M059J (cell line): ENCODE measurements at places on chromosomes 16 and 17. TPM values are rescaled to one million over a fixed set of nuclear protein-coding genes. Genes with fewer than 3 reads are reported as not detected.
A peak's percentile ranks its signal among the peaks of the same experiment; 100 is the strongest.

The NOTUM gene
- total RNA-seq: 3.0 and 3.2 TPM in 2 replicates

The JPH3 gene
- 0.05 TPM in 1 of 2 replicates, not detected in the other for total RNA-seq

The MT4 gene
- not detected in 2 replicates for total RNA-seq

The EVPL gene
- not detected in 2 replicates for total RNA-seq

The C1QTNF8 gene
- not detected in 2 replicates for total RNA-seq

The CPPED1 gene
- total RNA-seq: 40.1 and 40.5 TPM in 2 replicates

The SLC12A3 gene
- not detected in 2 replicates for total RNA-seq

The CCL13 gene
- not detected in 2 replicates for total RNA-seq

DNA sequence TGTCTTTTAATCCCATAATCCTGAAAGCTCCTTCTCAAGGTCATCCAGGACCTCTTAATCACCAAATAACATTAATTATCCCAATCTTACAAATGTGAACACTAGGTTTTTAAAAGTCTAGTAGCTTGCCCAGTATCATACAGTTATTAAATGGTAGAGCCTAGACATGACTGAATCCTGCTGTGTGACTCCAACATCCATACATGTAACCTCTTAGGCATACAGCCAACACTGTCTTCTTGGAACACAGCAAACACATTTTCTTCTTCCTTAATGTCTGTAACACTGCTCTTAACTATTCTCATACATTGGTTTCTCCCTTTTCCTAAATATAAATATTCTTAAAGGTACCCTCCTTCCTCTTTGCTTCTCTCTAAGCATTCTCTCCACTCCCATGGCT, 13.7 kb downstream of the BRIP1 start:
- no peak for DNase-seq

GRCh38 chr16:56780646-56781045, 50.7 kb downstream of the NUP93 start:
- DNase-seq: peak; percentile 15

DNA sequence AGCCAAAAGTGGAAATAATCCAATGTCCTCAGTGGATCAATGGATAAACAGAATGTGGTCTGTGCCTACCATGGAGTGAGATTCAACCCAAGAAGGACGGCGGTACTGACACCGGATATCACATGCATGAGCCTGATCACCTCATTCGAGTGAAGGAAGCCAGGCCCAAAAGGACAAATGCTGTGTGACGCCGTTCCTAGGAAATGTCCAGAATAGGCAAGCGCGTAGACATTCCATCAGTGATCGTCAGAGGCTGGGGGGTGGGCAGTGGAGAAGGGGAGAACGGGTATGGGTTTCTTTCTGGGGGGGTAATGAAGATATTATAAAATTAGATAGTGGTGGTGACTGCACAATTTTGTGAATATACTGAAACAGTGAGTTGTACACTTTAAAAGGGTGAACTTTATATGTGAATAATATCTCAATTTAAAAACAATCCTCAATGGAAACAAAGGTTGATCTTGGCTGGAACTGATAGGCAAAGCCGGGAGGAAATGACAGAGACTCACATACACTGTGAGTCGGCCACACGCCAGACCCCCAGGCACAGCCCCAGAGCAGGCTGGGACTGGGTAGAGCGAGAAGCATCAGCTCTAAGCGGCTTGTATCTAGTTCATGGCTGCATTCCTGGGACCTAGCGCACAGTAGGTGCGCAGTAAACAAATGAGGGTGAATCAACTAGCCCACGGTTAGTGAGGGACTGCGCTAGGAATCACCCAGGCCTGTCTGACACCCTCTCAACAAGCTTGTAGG, 3.5 kb downstream of the DBNDD1 start:
- no peak for DNase-seq

- no peak for DNase-seq
These were observed 144.0 kb upstream of the CHMP6 start for GRCh38 chr17:80847496-80848230.

DNA sequence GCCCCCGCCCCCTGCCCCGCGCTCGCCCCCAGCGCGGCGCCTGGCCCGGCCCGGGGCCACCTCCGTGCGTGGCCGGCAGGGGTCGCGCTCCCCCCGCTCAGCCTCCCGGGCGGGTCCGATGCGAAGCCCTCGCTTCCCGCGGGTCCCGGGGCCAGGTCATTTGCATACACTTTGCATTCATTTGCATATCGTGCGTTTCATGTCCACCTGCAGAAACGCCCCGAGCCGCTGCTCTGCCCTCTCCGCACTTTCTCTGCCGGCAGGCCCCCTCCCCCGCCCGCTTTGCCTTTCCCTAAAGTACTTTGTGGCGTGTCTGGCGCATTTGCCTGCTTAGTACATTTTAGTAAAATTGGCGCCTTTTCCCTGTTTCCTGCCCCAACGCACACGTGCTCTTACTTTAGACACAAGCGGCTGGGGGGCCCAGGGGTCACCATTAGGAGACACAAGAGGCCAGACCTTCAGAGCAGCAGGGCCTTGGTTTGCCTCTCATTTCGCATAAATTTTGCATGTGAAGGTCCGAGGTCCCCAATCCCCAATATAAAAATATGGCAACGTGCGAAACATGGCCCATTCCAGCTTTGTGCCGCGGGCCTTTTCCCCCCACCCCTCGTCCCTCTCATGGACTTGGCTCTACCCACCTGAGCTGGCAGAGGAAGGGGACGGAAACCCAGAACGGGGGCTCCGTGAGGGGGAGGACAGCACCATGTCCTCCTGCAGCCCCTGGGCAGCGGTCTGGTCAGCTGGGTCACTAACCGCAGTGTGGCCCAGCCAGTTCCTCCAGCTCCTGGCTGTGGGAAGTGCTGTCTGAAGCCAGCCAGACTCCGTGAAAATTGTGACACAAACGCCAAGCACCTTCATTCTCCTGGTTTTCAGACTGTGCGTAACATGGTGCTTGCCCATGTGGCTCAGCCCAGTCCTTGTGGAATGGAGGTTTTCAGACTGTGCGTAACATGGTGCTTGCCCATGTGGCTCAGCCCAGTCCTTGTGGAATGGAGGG, 34.8 kb downstream of the CBFA2T3 start:
- DNase-seq: no peak

DNA sequence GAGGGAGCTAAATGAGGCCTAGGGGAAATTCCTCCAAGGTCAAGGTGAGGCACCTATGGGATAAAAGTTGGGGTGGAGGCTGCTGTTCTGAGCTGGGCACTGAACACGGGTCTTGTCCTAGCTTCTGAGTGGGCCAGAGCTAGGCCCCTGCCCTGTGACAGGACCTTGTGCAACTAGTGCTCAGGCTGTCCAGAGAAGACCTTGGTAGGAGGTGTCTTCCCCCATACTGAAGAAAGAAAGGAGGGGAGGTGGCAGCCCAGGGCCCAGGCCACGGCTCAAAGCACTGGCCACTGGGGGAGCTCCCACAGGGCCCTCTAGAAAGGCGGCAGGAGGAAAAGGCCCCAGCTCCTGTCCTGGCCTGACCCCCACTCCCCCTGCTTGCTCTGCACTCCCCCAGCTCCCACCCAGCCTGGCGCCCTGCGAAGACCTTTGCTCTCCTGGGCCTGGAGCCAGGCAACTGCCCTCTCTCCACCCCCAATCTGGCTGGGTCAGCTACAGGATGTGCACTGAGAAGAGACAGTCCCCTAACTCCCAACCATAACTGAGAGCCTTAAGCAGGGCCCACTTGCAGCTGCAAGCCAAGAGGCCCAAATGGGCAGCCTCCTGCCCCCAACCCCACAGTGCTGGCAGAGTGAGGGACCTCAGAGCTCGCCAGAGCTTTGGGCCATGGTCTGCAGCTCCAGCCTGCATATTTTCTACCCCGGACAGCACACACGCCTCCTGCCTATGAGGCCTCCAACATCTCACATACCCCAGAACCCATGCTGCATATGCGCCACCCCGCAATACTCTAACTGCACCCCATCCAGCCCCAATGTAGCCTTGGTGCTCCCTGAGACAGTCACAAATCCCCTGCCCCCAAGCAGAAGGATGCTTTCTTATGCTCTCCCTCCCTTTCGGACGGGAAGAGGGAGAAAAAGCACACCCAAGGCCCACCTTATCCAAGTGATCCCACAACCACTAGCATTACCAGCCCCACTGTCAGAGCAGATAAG, 15.3 kb downstream of the HSD11B2 start:
- DNase-seq: no peak

- DNase-seq: no peak
These were observed 13.5 kb upstream of the ADGRG1 start for GRCh38 chr16:57614944-57615343.

DNA sequence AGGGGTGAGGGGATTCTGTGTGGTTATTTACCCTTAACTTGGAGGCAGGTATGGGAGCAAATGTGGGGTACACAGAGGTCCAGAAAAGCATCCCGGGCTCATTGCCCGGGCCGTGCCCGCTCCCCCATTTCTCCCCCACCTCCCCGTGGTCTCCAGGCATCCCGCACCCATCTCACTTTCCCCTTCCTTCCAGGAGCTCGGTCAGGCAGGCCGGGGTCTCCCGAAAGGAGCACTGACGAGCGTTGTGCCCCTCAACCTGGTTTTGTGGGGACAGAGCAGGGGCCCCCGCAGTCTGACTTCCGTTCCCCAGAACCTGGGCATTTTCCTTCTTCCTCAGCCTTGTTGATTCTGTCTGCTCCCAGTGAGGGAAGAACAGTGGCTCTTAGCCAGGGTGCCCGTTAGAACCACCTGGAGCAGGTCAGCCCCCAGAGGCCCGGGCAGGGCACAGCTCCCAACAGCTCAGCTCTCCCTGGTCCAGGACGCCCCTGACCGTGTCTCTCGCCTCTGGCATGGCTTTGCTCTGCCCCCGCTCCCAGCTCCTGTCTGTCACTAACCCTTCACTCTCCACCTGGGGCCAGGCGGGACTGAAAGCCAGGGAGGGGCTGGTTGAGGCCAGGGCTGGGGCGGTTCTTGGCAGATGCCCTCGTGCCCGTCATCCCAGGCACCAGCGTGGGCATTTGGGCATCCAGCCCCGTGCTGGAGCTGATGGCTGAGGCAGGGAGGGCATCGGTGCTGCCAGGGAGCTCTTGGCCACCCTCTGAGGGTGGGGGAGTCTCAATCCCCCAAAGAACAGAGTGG, 12.5 kb upstream of the NUDT16L1 start:
- DNase-seq: no peak

GRCh38 chr16:87067836-87068761, 249.1 kb downstream of the C16orf95 start:
- DNase-seq: peak; percentile 25

GRCh38 chr16:14351647-14352046, 278.4 kb downstream of the PARN start:
- no peak for DNase-seq

GRCh38 chr16:9135797-9136196, 44.4 kb downstream of the HAPSTR1 start:
- DNase-seq: peak; percentile 42

DNA sequence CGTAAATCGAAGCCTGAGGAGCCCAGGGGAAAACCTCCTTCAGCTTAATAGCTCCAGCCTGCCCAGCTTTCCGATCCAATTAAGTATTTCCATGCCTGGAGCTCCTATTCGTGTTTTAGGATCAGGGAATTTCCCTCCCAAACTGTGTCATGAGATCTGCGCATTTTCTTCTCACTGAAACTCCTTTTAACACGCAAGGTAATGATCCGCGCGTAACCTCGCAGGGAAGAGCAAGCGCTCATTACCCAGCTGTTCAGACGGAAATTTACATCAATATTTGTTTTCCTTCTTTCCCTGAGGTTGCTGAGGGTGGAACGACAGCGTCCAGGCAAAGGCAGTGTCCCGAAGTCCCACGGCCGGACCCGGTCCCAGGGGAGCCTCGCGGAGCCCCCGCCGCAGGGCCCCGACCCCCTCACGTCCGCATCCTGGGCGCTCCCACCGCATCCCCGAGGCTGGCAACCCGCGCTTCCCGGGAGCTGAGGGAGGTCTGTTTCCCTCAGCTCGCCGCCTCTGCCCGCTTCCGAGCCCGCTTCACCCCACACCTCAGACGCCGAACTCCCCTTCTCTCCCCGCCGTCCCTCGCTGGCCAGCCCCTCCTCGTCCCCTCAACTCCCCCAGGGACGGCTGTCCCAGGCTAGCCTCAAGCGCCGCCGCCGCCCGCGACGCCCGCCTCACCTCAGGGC, 415 bp downstream of the ABCA5 start:
- DNase-seq: no peak

- DNase-seq: no peak
These were observed 202.4 kb downstream of the IRF8 start for GRCh38 chr16:86101137-86101896.

DNA sequence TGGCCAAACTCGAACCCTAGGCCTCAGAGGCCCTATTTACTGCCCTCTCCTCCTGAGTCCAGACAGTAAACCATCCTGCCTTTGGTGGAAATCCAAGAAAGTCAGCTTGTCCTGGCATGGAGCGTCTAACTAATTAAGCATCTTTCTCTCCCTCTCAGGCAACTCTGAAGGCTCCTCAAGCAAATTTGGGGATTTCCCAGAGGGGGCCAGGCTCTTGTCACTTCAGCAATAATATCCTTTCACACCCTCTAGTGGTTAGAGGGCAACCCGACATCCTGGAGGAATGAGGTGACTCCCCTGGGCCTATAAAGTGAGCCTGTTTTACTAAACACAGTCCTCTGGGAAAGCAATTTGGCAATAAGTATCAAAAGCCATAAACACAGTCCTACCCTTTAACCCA, 60.4 kb downstream of the NOG start:
- peak; percentile 68 for DNase-seq

DNA sequence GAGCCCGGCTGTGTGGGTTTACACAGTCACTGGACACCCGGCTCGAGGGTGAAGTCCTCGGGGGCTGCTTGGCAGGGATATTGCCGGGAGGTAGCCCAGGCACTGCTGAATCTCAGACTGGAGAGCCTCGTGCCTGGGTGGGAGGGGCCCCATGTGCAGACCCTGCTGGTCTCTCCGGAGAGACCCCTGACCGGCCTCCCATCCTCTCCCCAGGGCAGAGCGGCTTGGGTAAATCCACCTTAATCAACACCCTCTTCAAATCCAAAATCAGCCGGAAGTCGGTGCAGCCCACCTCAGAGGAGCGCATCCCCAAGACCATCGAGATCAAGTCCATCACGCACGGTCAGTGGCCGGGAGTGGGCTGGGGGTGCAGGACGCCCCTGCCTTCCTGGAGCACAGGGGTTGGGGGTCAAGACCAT, 346.5 kb downstream of the SEC14L1 start:
- DNase-seq: no peak

GRCh38 chr17:60390925-60391470, 935 bp downstream of the USP32 start:
- DNase-seq: peak; percentile 55

GRCh38 chr17:29162909-29163341, 17.3 kb downstream of the MYO18A start:
- peak; percentile 50 for DNase-seq

DNA sequence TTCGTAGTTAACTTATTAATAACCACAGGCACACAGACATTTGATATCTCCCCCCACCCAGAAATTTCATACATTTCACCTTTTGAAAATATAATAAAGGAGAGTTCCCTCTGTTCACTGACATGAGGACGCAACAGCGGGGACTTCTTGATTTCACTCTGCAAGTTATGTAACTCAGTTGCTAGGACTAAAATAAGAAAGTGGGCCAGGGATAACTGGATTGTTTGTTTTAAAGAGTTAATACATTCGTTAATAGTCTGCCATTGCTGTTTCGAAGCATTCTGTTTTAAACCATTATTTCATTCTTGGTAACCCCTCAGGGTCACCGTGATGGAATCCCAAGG, 1.2 kb downstream of the RHOT1 start:
- DNase-seq: no peak

- no peak for DNase-seq
These were observed 26.3 kb upstream of the CDC42EP4 start for GRCh38 chr17:73338050-73338521.
